Stimulated activated CD4-positive, alpha-beta T cell treated with anti-CD3 and anti-CD28 coated beads, Interleukin-15, amount 100 ng/mL, for 48 hours (primary cell): ENCODE measurements at places on chromosomes 6 and 20.

GRCh38 chr6:122726649-122727048, 52.9 kb upstream of the FABP7 start:
- no peak for DNase-seq

GRCh38 chr6:73667798-73668197, 14.0 kb upstream of the SLC17A5 start:
- DNase-seq: no peak

- DNase-seq: no peak
Observed at GRCh38 chr20:17675519-17676377, 6.3 kb downstream of the RRBP1 start.

GRCh38 chr6:51934098-51934497, 153.3 kb downstream of the PKHD1 start:
- no peak for DNase-seq

GRCh38 chr20:2130062-2130591, 28.5 kb downstream of the STK35 start:
- no peak for DNase-seq

- DNase-seq: no peak
Observed at GRCh38 chr6:132612449-132613108, 11.5 kb downstream of the TAAR2 start.

DNA sequence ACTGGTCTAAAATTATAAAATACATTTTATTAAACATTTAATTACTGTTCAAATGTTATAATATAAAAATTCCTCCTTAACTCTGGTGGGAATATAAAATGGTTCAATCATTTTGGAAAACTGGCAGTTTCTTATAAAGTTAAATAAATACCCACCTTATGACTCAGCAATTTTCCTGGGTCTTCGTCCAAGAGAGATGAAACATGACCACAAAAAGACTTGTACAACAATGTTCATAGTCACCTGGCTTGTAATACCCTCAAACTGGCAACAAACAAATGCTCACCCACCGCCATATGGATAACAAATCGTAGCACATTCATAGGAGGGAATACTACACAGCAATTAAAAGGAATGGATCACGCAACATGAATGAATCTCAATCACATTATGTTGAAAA, 66.0 kb upstream of the RIN2 start:
- DNase-seq: no peak

DNA sequence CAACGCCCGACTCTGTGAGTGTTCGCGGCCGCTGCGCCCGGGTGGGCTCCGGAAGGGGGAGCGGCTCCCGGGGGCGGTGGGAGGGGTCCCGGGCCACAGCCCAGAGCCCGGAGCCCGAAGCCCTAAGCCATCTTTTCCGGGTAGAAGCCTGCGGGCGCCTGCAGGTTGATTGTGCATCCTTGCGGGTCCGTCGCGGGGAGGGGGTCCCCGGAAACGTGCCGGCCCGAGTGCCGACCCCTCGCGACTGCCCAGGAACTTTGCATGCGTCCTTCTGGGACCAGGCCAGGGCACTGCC, 413 bp downstream of the PTPRA start:
- DNase-seq: peak; percentile 35

GRCh38 chr6:142246960-142247359, 54.8 kb upstream of the ADGRG6 start:
- no peak for DNase-seq

DNA sequence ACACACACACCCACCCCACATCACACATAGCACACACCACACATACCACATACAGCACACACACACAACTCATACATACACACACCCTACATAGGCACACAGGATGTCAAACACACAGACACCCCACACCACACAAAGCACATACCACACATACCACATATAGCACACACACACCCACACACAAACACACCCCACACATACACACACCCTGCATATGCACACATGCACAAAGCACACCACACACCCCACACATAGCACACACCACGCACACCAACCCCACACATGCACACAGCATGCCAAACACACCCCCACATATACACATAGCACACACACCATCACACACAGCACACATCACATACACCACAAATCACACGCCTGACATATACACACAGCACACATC, 79.1 kb downstream of the RAMACL start:
- DNase-seq: no peak

DNA sequence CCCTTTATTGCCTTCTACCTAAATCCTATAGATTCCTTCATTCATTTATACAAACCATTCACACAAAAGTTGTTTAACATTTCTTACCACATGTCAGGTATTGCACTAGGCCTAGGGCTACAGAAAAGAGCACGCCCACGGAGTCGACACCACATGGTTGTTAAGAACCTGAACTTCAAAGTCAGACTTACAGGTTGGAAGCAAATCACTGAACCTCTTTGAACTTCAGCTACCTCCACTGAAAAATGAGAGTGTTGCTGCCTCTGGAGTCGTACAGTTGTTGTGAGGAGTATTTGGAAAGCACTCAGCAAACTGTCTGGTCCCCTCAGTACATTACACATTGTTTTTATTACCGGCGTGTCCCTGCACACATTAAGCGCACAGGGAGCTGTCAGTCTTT, 3.3 kb upstream of the SLPI start:
- DNase-seq: no peak

GRCh38 chr6:43963877-43964658, 163.2 kb downstream of the MRPL14 start:
- no peak for DNase-seq

GRCh38 chr20:45091366-45091765, 9.6 kb downstream of the KCNS1 start:
- DNase-seq: no peak
